Hematopoietic multipotent progenitor cell treated with erythropoietin and hydrocortisone succinate and interleukin-3 and kit ligand, for 6 days (in vitro differentiated cells): ENCODE measurements at places on chromosomes 11 and 22.

- no peak for DNase-seq
Observed at GRCh38 chr11:7574491-7575130, 60.8 kb downstream of the PPFIBP2 start.

- DNase-seq, result no peak
Observed at GRCh38 chr11:71203681-71204080, 48.7 kb downstream of the SHANK2 start.

DNA sequence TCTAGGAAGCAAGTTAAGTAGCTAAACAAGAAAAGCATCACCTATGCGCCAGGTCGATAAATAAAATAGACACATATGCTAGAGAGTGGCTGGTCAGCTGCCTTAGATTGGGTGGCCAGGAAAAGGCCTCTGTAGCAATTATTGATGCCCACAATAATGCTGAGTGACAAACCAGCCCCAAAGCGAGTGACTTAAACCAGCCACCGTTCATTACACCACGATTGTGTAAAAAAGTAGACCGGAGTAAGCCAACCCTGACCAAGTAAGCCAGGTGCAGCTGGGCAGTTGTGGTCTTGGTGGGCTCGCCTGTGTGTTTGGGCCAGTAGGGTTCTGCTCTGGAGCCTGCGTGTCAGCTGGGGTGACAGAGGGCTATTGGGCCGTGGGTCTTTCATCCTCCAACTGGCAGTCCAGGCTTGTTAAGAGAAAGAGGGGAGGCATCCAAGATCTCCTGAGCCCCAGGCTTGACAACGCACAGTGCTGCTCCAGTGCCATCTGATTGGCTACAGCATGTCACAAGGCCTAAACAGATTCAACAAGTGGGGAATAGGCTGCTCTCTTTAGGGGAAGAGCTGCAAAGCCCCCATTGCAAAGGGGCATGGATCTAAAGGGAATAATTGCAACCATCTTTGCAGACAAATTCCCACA is 100.4 kb upstream of the PARVA start:
- DNase-seq, result no peak

- no peak for DNase-seq
Observed at GRCh38 chr11:126722006-126722736, 278.4 kb downstream of the KIRREL3 start.

- no peak for DNase-seq
Observed at GRCh38 chr11:79189601-79190000, 251.2 kb downstream of the TENM4 start.

- no peak for DNase-seq
Observed at GRCh38 chr11:100878474-100878873, 191.4 kb downstream of the ARHGAP42 start.

DNA sequence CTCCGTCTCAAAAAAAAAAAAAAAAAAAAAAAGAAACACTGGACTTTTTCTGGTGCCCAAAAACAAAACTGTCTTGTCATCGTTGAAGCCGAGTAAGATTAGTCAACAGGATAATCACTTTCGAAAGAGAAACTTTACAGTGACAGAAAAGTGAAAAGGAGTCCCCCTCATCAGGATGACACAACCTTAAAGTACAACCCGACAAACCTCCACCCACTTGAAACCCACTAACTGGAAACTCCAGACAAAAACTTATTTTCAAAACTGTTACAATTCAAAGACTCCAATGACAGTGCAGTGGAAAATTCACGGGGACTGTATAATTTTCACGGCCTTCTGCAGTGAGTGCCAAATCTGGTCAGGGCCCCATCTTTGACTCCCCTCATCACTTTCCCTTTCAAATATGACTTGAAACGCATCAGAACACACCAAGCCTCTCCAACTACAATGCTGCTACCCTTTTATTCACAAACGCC is 1.3 kb downstream of the DENND5A start:
- DNase-seq, result peak; percentile 65

DNA sequence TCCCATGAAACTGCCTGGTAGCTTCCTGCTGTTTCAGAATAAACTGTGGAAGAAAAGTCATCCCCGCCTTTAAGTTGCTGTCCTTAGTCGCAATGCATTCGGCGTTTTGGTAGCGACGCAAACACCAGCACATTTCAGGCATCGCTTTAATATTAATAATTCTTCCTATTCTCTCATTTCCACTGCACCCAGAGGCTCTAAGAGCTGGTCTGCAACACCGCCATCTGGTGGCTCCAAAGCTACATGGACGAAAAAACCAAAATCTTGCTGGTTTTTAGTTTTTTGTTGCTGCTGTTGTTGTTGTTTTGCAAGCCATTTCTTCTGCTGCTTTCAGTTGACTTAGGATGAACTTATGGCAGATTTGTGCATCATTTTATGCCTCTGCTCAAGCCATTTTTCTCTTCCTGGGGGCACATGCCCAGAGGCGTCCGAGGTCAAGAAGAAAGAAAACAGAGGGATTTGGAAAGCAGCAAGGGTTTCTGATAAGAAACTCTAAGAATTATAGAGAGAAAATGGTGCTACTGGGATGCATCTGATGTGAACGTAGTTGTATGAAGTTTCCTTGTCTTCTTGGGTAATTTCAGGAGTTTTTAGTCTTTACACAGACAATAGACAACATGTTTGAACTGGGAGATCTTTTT is 345.4 kb upstream of the KIRREL3 start:
- DNase-seq, result peak; percentile 63

GRCh38 chr11:15334766-15335165 is 220.0 kb downstream of the INSC start:
- DNase-seq, result no peak

DNA sequence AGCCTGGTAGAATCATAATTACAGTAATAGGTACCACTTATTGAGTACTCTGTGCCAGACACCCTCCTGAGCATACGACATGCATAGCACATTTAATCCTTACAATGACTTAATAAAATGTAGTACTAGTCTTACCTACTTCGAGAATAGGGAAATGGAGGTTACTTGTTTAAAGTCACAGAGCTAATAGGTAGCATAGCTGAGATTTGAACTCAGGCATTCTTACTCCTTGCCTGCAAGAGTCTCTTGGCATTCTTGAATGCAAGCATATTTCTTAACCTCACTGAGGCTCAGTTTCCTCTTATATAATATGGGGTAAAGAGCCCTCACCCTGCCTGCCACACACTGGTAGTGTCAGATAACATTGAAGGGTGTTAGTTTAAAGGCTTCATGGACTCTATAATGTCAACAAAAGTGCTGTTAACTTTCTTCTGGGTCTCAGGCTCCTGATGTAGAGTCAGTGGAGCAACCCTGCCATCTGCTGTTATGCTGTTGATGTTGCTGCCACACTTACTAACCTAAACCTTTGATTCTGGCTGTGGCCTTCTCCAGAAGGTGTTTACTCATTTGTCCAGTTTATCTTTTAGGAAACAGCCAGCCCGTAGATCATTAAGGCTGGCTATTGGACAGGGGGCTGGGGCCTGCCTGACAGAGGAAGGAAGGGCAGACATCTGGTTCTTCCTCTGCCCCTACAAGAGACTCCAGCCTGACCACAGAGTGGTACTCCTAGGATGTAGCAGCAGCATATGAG is 18.9 kb downstream of the LIMK2 start:
- DNase-seq, result peak; percentile 89

DNA sequence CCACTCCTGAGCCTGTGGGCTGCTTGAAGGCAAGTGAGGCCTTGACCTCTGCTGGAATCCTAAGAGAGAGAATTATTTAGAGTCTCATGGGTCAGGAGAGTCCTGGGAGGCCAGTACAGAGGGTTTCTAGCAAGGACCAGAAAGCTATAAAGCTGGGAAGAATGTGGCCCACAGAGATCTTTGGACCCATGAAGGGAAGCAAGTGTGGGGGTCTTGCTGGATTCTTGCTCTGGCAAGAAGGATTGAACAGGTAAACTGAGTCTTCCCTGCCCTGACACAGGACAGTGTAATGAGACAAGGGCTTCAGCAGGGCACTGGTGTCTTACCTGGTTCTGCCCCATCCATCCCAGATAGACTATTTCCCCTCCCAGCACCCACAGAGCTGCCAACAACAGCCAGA is 18.4 kb downstream of the EIF3F start:
- no peak for DNase-seq

- no peak for DNase-seq
Observed at GRCh38 chr11:130606781-130607511, 158.5 kb downstream of the ADAMTS15 start.

DNA sequence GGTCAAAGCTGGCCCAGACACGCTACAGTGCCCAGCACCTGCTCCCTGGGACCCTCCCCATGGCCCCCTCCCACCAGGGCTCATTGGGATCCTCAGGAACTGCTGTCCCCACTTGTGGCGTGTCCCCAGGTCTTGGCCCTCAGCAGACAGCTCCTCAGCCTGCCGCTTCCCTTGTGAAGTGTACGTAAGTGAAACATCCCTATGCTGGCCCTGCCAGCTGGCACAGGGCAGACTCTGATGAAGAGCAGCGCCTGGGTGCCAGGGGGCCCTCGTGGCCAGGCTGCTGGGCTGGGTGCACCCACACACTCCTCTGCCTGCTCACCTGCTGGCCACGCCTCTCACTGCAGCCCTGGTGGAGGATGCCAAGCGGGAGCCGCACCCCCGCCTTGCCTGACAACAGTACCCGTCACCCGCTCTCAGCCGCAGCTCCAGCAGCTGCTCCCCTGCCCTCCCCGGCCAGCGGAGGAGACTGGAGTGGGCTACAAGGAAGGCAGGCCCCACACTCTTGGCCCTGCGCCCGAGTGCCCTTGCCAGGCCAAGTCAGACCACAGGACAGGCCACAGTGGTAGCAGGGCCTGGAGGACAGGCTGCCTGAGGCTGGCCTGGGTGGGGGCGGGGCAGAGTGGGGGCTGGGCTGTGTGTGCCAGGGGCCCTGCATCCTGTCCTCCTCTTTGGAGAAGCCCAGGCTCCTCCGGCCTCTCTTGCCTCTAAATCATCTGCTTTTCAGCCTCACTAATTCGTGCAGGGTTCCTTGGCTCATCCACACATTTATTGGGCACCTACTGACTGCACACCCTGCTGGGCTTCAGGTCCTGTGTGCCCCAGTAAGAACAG is 39.5 kb downstream of the IGF2 start:
- DNase-seq, result peak; percentile 38

DNA sequence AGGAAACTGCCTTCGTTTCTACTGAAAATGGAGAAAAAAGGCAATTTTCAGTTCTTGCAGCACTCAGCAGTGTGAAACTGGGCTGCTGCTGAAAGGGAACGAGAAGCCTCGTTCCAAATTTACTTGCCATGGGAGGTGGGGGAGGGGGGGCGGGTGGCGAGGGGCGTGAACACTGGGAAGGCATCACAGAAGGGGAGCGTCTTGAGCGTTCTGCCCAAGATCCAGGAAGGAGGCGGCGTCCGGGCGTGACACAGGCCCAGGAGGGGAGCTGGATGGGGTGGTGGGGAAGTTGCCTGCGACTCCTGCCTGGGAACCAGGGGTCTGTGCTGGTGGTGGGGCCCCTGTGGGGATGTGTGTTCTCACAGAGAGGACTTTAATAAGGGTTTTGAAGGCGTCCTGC is 213.5 kb downstream of the CTTN start:
- DNase-seq, result no peak

- DNase-seq, result no peak
Observed at GRCh38 chr11:96254087-96254486, 88.9 kb downstream of the MAML2 start.

- DNase-seq, result no peak
Observed at GRCh38 chr22:44438481-44439131, 59.4 kb downstream of the RTL6 start.

GRCh38 chr11:315051-315481 is 1.2 kb downstream of the IFITM1 start:
- DNase-seq, result no peak

DNA sequence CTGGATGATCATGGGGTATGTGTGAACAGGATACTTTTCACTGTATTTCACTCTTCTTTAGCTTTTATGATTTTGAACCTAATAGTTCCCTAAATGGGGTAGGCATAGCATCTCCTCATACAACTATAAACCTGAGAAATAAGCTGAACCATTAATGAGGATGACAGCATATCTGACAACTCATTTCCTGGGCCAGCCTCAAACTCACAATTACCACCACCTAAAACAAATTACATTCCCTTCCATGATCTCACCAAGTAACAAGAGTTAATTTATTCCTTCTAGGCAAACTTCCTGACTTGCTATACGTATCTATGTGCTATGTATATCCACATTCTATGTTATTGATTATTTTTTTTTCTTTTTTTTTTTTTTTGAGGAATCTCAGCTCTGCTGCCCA is 23.0 kb downstream of the SIK3 start:
- no peak for DNase-seq

- DNase-seq, result peak; percentile 42
Observed at GRCh38 chr22:28019360-28019759, 100.3 kb upstream of the PITPNB start.

DNA sequence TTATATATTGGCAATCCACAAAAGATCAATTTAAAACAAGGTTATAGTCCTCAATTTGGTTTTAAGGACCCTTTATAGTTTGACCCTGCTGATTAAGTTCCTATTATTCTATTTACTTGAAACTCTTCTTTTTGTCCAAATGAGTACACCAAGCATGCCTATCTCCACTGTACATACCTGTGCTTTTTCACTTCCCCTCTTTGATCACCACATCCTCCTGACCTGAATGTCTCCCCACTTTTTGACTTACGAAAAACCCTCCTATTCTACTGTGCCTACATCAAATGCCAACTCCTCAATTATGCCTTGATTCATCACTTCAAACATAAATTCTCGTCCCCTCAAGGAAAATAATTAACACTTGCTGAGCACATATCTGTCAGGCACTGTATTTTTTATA is 113.5 kb downstream of the SOX6 start:
- DNase-seq, result no peak

DNA sequence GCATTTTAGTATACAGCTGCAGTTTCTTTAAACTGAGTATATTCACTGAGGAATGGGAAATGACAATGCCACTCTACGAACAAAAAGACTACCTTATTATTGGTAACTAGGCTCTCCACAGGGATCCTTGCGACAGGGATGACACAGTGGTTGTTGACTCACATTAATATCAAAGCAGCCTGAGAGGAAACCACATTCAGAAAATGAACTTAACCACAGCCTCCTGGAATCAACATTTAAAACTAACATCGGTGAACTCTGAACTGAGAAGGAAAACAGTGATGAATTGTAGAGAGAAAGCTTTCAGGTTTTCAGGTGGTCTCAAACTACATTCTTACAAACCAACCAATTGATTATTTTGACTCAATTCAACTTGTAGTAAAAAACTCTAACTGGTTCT is 90.3 kb upstream of the MTMR2 start:
- DNase-seq, result peak; percentile 37

DNA sequence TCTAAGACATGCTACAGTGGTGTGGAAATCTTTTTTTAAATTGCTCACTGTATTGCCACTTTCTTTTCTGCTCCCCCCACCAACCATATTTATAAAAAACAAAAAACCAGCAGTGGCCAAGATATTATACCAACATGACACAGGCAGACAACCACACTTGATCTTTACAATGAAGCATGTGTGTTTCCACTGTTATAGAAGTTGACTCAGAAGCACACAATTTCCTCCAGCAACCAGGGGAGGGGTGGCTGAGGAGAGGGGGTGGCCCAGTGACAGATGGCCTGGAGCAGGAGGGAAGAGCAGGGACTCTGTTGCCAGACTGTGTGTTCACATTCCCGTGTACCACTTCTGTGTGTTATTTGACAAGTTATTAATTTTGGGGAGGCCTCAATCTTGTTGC is 14.8 kb downstream of the CD59 start:
- no peak for DNase-seq

GRCh38 chr11:14635546-14635945 is 8.1 kb upstream of the PDE3B start:
- no peak for DNase-seq
